ENCODE measurements at places on chromosomes 1 and 21. TPM values are rescaled to one million over a fixed set of nuclear protein-coding genes. Genes with fewer than 3 reads are reported as not detected.

Gene CD2
- total RNA-seq: 0.51 TPM

Gene KRTAP19-1
- total RNA-seq: not detected

Gene FMOD
- 5.9 TPM for total RNA-seq

Gene C1orf50
- 7.6 TPM for total RNA-seq

Gene BGLAP
- 0.83 TPM for total RNA-seq

Gene DIO1
- not detected for total RNA-seq

Gene VTCN1
- not detected for total RNA-seq

Gene PPM1J
- total RNA-seq: 4.7 TPM

Gene KCNN3
- 3.4 TPM for total RNA-seq

Gene TSPAN1
- 0.75 TPM for total RNA-seq

Gene CROCC
- 6.9 TPM for total RNA-seq

Gene OR6K3
- not detected for total RNA-seq

Gene BRDT
- not detected for total RNA-seq

Gene OR10K2
- total RNA-seq: not detected

Gene RAVER2
- 30.1 TPM for total RNA-seq

Gene HCRTR1
- 0.46 TPM for total RNA-seq

Data from Right ventricle myocardium superior (tissue), 1 donor.